ENCODE measurements at places on chromosomes 5 and 9.
A peak's percentile ranks its signal among the peaks of the same experiment; 100 is the strongest.

DNA sequence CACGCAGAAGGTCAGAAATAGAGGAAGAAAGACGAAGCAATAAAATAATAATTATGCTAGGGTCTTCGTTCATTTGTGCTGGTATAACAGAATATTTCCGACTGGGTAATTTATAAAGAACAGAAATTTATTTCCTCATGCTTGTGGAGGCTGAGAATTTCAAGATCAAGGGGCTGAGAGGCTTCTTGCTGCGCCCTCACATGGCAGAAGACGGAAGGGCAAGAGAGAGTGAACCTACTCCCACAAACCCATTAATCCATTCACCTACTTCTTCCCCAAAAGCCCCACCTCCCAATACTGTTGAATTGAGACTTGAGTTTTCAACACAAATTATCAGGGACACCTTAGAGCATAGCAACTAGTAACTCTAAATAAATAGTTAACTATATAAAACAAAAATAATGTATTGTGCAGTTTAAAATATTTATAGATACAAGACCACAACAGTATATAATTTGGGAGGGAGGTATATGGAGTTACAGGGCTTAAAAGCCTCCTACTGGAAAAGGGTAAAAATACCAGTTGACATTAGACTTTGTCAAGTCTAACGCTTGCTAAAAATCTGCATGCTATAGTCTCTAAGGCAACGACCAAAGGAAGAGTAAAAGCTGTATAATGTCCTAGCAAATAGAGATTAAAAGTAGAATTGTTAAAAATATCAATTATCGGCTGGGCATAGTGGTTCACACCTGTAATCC lies 40.3 kb upstream of the NAA35 start:
- peak; percentile 31 for DNase-seq

GRCh38 chr5:134345996-134346395 lies 21.0 kb downstream of the CDKL3 start:
- no peak for DNase-seq

DNA sequence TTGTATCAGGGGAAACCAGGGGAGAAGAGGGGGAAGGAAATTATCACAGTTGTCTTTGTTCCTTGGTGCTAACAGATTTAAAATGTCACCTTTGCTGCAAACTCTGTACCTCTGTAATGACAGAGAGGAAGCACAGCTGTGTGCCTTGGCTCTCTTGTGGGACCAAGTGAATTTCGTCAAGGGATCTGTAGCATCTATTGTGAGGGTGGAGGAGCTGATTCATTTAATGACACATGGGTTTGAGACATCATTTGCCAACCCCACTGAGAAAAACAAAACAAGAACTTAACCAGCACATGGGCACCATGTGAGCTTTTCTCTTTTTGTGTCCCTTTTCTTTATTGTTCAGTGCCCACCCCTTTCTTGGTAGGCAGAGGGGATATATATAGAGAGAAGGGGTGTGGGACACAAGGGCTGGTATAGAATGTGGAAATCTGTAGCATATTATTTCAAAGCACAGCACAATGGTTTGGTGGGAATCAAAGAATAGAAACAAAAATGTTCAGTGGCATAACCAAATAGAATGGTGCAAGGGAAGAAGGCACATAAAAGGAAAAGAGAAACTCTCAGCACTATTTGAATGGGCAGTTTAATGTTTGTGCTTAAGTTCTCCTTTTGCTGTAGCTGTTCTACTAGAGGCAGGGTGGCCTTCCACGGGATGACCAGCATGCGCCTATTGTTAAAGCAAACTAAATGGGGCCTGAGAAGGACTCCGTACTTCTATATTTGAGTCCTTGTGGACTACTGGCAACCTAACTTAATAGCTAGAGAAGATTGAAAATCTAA lies 63.3 kb downstream of the LIX1 start:
- DNase-seq: no peak

DNA sequence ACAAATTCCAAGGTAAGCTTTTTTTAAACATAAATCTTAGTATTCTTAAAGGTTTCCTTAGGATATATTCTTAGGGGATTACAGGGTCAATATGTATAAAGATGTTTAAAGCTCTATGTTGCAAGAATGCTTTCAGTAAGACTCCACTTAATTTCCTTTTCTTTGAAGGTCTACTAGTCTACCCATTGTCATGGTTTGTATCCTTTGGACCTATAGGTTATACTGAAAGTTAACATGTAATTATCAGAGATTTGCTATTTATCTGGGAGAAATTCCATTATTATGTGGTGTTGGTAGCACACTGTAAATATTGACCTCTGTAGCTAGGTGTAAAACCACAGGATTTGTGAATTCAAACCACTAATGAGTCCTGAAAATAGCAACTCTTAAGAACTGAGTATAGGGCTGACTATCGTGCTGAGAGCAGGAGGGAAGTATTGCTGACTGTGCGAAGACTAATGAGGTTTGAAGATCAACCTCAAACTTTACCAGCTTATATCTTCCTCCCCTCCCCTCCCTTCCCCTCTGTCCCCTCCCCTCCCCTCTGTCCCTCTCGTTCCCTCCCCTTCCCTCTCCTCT lies 85.6 kb downstream of the GADD45G start:
- no peak for DNase-seq

GRCh38 chr5:170638051-170638450 lies 134.2 kb downstream of the KCNIP1 start:
- no peak for DNase-seq
